ENCODE measurements at places on chromosomes 16 and 17.
A peak's percentile ranks its signal among the peaks of the same experiment; 100 is the strongest.

GRCh38 chr17:45273551-45273957 lies 11.7 kb upstream of the SPATA32 start:
- no peak for DNase-seq

DNA sequence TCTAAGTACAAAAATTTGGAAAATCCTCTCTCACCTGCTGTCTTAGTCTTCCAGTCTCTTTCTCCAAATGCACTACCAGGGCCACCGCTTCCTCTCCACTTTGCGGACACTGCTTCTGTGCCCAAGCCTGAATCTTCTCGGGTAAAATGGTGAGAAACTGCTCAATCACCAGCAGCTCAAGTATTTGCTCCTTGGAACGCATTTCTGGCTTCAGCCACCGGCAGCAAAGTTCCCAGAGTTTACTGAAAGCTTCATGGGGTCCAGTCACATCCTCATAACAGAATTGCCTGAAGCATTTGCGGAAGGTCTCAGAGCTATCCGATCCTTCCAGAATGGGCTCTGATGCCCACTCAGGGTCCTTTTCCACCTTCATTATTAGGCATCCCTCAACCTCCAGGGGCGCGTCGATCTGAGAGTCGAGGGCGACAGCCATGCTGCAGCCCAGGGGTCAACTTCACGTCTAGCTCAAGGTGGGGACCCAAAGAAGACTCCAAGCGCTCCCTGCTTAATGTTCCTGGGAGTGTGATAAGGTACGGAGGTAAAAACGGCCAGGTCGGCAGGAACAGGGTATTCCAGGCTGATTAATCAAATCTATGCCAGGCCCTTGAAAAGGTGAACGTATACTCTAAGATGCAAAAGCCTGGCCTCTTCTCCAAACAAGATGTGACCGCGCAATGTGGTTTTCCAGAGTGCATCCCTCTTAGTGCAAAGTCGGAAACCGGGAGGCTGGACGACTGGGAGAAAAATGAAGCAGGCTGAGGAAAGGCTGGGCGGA lies 763 bp downstream of the ZKSCAN2 start:
- no peak for DNase-seq

- DNase-seq, result no peak
These were observed 486 bp downstream of the ZNF785 start for GRCh38 chr16:30585022-30585399.

DNA sequence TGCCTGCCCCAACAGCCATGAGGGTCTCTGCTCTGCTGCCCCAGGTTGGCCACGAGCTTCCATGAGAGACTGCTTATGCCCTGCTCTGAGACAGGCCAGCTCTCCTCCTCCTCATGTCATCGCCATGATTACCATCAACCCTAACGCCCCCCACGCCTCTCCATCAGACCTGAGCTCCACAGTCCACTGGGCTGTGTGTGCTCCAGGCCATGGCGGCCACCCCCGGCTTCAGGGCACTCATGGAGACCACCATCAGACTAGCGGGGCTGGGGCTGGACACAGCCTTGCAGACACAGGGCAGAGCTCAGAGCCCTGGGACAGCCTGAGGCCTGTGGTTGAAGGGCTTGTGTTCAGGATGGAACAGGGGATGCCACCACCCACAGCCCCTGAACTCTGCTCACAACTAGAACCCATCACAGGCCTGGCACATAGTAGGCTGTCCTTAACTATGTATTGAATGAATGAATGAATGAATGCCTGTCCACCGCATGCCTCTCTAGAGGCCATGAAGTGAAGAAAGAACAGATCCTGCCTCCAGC lies 14.6 kb downstream of the CNGB1 start:
- no peak for DNase-seq

DNA sequence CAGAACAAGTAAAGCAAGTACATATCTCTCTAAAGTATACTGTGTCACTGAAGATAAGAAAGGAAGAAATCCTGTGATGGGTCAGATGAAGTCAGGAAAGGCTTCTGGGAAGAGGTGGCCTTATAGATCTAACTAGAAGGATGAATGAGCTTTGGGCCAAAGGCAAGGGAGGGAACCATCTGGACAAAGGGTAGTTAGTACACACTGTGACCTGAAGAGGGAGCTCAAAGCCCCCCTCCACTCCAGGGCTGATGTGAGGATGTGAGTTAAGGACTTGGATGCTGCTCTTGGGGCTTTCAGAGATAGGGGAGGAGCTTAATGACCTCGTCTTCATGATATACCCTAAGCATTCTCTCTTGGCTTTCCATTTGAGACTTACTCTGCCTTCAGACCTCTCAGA lies 185.3 kb upstream of the CACNG3 start:
- DNase-seq, result no peak

DNA sequence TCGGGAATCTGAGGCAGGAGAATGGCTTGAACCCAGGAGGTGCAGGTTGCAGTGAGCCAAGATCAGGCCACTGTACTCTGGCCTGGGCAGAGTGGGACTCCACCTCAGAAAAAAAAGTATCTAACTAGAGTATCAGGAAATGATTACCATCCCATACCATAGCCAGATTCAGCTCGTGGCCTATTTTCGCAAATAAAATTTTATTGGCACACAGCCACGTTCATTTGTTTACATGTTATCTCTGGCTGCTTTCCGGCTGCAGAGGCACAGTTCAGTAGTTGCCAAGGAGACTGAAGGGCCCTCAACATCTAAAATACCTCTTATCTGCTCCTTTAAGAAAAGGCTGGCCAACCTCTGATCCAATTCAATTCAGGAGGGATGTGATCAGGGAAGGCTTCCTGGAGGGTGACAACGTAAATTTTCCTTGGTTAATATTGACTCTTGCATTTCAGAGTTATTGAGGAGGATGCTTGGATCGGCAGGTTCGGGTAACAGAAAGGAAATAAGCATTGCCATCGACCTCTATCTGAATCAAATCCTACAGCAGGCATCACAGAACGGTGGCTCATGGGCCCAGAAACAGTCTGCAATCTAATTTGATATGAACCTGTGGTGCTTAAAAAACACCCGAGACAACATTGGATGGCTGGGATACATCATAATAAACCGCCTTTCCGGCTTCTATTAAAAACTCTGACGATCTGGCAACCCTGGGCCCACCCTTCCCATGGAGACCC lies 73.8 kb downstream of the XYLT1 start:
- DNase-seq, result no peak

DNA sequence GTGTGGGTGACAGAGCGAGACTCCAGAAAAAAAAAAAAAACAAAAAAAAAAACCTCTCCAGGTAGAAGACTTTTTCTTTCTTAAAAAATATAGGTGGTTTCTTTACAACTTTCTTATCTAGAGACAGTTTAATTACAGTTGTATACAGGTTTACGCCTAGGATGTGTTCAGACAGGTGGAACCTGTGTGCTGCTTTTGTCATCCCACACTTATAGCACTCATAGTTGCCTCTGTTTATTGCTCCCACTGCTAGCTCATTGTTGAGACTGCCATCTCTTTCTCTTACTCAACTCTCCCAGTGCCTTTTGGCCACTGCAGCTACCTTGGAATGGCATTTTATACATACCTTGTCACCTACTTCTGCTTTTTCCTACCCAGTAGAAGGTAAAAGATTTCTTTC lies 19.1 kb upstream of the MED9 start:
- no peak for DNase-seq

DNA sequence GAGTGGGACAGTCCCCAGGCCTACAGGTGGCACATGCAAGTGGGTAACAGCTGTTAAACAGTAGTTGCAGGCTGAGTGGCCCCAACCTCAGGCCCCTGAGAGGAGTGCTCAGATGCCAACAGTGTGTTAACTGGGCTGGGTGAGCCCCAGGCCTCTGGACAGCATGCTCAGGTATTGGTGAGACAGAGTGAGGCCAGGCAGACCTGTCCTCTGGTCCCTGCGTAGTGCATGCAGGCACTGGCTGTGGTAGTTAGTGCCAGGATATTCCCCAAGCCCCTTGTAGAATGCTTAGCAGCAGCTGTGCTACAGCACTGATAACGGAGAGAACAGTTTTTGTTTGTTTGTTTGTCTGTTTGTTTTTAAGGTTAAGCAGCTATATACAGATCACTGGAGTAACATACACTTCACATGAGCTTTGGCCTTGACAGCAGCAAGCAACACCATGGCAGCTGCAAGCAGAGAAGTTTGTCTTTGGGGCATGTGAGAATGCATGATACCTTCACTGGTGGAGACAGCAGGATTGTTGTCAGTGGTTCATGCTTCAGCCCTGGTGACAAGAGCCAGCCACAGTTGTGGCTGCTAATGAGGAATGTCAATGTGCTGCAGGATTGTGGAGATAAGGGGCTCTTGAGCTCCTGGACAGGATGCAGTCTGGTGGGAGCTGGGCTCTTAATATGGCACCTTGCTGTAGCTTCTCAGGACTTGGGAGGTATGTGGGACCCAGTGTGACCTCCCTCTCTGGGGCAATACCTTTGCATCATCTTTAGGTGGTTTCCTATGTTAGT lies 614.4 kb downstream of the CDH11 start:
- DNase-seq, result no peak

DNA sequence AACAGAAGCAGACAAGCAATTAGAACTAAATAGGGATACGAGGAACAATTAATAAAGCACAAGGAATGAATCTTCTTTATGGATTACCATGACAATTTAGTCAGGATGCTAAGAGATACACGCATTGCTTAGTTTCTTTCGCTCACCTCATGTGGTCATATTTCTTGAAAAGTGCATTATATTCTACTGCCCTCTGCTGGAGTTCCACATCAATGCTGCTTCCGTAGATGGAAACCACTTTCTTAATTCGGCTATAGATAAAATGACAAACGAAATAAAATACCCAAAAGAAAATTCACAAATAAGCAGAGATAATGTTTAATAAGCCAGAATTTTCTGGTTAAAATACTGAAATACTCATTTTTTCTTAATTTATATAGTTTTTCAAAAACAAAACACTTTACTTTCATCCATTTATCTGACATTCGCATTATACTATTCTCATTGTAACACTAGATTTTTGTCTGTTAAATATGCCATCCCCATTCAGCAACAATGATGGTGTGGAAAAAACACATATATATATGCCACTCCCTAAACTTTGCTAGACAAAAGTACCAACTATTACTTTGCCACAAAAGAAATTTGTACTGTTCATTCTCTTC lies 22.0 kb upstream of the PHLPP2 start:
- no peak for DNase-seq

- DNase-seq, result no peak
These were observed 93.6 kb downstream of the CYLD start for GRCh38 chr16:50835358-50836060.

GRCh38 chr16:55035029-55035428 lies 104.4 kb downstream of the IRX5 start:
- no peak for DNase-seq

- no peak for DNase-seq
These were observed 52.0 kb downstream of the MRM1 start for GRCh38 chr17:36653374-36653773.

DNA sequence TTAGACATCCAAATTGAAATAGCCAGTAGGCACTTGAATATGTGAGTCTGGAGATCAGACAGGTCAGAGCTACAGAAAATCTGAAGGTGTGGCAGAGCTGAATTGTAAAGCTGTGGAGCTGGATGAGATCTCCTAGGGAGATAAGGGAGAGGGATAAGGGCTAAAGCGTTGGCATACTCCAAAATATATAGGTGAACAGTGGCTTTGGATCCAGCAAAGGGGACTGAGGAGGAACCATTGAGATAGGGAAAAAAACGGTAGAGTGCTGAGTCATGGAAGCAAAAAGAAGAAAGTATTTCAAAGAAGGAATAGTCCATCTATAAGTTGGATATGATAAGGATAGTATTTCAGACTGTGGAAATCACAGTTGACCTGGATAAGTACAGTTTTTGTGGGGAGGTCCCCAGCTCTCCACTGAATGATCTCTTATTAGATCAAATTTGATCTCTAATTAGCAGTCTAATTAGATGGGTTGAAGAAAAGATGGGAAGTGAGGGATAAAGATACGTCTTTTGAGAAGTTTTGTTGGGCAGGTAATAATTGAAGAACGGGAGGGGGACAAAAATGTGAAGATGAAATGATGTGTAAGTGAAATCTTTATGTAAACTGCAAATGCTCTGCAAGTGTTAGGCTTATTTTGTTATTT lies 587 bp upstream of the DBF4B start:
- no peak for DNase-seq

DNA sequence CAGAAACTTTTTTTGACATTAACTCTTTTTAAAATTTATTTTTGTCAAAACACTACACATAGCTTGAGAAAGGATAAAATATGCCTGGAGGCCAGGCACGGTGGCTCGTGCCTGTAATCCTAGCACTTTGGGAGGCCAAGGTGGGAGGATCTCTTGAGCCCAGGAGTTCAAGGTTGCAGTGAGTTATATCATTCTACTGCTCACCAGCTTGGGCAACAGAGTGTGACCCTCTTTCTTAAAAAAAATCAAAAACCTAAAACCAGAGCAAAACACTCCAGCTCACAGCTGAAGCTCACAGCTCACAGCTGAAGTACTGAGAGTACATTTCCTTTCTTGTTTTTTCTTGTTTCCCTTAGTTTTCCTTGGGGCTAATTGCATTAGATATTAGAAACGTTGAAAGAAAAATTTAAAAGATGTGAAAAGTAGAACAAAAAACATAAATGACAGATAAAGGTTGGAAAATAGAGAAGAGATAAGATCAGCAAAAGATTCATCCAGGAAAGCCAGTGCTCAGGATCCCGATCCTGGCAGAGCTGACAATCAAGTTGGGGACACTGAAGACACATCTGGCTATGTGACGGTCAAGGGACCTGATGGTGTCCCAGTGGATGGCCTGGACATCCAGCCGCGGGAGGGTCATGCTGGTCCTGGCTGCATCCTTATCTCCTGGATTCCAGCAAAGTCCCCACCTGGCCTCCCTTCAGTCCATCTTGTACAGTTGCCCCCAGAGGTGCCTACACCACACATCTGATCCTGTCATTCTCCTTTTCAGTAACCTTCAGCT lies 9.8 kb downstream of the CHST6 start:
- no peak for DNase-seq

GRCh38 chr17:1228781-1229348 lies 41.4 kb upstream of the BHLHA9 start:
- DNase-seq, result no peak

DNA sequence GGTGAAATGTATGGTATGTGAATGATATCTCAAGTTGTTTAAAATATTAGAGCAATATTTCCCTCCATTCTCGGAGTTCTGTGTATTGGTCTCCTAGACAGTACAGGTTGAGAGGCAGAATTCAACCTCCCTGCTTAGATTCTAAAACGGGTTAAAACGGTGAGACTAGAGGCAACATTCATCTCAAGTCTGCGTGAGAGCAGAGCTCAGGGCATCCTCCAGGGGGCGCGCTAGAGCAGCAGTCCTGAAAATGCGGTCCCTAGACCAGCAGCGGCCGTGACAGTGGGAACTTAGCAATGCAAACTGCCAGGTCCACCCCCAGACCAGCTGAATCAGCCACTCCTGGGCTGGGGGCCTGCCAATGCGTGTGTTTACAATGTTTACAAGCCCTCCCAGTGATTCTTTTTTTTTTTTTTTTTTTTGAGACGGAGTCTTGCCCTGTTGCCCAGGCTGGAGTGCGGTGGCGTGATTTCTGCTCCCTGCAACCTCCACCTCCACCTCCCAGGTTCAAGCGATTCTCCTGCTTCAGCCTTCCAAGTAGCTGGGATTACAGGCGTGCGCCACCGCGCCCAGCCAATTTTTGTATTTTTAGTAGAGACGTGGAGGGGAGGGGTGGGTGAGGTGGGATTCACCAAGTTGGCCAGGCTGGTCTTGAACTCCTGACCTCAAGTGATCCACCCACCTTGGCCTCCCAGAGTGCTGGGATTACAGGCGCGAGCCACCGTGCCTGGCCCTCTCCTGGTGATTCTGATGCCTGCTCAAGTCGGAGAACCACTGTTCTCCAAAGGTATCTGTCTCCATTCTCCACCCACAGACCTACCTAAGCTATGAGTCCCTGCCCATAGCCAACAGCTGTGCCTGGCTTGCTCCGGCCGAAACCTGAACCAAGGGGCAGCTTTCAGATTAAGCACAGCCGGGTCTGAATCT lies 24.2 kb downstream of the KLHL36 start:
- peak; percentile 70 for DNase-seq

Measured in activated CD8-positive, alpha-beta memory T cell treated with anti-CD3 and anti-CD28 coated beads for 4 hours (primary cell).